ENCODE measurements at places on chromosomes 4 and X.

DNA sequence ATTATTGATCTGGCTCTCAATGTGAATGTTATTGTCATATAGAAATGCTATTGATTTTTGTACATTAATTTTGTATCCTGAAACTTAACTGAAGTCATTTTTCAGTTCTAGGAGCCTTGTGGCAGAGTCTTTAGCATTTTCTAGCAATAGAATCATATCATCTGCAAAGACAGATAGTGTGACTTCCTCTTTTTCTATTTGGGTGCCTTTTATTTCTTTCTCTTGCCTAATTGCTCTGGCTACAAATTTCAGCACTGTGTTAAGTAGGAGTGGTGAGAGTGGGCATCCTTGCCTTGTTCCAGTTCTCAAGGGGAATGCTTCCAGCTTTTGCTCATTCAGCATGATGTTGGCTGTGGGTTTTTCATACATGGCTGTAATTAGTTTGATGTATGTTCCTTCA, 102.7 kb downstream of the SH3BGRL start:
- no peak for DNase-seq

DNA sequence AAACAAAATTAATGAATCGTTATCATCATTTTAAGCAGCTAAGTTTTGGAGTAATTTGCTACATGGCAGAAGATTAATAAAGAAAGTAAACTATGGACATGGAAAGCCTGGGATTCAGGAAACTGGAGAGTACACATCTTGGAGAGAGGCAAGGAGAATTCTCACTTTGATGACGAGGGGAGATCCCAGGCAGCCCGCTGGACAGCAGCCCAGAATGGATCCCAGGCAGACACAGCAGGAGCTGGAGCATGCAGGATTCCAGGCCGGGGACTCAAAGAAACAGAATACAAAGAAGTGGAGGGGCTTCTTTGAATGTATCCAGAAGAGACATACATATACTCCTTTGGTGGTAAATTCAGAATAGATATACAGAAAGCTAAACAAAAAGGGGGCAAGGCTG, 118.0 kb upstream of the ATP6AP2 start:
- no peak for DNase-seq

- no peak for DNase-seq
Observed at GRCh38 chr4:14096396-14096965, 469.0 kb upstream of the BOD1L1 start.

DNA sequence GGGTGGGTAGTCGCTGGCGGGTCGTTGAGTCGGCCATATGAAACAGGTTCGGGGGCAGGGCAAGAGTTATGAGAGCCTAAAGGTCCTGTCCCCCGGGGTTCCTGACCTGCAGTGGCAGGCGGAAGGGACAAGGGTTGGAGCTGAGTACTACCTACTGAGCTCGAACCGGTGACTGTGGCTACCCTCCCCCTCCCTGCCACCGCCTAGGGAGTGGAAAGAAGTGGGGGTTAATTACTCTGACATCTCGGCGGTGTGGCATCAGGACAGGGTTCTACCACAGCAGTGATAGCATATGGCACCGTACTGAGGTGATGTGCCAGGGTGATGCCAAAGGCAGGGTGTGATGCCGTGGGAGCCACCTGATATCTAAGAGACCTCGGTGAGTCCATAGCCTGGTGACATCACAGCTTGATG, 307 bp downstream of the ATG4A start:
- peak; percentile 35 for DNase-seq

GRCh38 chrX:48541140-48541814, 1.8 kb downstream of the TBC1D25 start:
- DNase-seq, result no peak

- DNase-seq, result no peak
Observed at GRCh38 chr4:6960154-6960553, 50.5 kb downstream of the TBC1D14 start.

DNA sequence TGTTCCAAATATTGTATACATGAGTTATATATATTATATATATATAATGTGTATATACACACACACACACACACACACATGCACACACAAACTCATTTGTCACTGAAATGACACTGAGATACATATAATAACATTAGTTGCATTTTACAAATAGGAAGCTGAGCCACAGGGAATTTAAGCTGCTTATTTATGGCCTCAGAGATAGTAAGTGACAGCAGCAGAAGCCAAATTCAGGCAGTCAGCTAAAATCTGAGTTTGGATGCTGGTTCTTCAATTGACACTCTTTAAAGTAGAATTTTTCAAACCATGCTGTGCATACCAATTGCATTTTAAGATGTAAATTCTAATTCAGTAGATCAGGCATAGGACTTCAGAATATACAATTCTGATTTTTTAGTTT, 163.3 kb upstream of the CTSO start:
- no peak for DNase-seq

- no peak for DNase-seq
Observed at GRCh38 chrX:19040373-19040772, 56.5 kb upstream of the PHKA2 start.

DNA sequence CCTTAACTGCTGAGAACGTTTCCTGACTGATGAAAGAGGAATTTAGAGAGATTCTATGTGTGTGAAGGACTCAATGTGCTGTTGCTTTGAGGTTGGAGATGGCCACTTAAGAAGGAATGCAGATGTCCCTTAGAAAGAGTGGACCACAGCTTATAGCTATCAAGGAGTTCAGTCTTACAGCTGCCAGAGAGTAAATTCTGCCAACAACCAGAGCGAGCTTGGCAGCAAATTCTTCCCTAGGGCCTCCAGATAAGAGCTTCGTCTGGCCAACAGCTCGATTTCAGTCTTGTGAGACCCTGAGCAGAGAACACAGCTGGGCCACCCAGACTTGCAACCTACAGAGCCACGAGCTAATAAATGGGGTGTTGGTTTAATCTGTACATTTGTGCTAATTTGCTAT, 21.8 kb downstream of the MID1 start:
- no peak for DNase-seq

DNA sequence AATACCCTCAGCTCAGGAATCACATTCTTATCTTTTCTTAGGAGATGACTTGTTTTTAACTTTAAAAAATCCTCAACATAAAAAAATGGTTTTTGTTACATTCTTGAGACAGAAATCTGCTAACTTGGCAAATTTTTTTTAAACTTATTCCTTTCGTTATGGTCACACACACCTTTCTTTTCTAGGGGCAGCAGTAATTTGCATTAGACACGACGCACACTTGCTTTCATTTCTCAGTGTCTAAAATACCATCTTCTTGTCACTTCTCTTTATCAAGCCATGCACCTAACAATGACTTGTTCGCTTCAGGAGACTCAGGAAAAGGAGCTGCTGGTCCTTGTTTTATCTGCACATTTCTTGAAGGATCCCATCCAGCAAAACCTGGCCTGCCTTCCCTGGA, 112.6 kb upstream of the TBL1X start:
- DNase-seq, result no peak

DNA sequence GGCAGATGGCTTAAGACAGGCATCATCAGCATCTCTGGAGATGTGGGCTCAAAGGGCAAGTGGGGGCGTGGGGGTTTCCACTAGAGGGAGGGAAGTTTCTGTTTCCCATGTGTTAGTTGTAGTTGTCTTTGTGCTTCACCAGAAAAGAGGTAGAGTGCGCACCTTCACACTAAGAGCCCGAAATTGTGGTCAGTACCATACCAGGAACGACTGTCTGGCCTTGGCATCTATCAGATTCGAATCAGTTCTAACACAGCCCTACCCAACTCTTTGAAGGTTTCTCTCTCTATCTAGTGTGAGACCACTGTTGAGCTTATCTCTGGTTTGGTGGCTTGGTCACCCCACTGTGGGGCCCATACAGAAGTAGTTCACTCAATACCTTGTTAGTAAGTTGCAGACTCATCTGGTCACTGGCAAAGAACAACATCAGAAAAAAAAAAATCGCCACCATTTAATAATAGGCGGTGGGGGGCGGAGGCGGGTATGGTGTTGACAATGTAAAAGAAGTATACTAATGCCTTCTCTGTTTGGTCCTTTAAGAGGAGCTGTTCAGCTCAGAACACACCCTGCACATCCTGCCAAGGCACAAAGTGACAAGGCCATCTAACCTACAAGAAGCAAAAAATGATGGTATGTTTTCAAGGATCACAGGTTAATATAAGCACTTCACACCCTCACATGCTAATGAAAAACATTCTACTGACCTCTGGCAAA, 71.1 kb downstream of the NYX start:
- no peak for DNase-seq

GRCh38 chr4:77697860-77698590, 92.4 kb downstream of the CXCL13 start:
- DNase-seq, result peak; percentile 27

- DNase-seq, result no peak
Observed at GRCh38 chr4:115294717-115295116, 181.3 kb upstream of the NDST4 start.

- no peak for DNase-seq
Observed at GRCh38 chr4:38672397-38673129, 8.6 kb downstream of the KLF3 start.

DNA sequence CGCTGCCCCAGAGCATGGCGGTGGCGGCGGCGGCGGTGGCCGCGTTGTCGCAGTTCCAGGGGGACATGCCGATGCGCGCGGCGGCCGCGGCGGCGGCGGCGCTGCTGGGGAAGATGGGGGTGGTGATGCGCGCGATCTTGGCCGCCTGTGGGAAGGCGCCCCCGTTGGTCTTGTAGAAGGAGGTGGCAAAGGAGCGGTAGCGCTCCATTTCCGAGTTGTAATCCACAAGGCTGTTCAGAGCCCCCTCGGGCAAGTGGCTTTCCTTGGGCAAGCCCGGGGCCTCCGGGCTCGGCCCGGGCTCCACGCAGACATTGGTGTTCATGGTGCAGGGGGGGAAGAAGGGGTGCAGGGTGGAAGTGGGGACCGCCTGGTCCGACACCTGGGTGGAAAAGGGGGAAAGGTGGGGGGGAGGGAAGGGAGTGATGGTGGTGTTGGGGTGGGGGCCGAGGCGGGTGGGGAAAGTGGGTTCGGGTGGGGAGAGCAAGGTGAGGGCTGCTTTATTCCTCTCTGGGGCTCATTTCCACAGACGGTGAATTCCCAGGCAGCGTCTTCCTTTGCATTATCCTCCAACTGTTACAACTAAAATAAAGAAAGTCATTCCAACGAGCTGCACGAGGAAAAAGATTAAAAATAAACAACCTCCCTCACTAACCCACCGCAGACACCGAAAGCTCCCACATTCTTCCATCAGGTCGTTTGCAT, 3.1 kb downstream of the CXXC4 start:
- peak; percentile 42 for DNase-seq

- no peak for DNase-seq
Observed at GRCh38 chr4:10105421-10105820, 11.2 kb downstream of the WDR1 start.

DNA sequence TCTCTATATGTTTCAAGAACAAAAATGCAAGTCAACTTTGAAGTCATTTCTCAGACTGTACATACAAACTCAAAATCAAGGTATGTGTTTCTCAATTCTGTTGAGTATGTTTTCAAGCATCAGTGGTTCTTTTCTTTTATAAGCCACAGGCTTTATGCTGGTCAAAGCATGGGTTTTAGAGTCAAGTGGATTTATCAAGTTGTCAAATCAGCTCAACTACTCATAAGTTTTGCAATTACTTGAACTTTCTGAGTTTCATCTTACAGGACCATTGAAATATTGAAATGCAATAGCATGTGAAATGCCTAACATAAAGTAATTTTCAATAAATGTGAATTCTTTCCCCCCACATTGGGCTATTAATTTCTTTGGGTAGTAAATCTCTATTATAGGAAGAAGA, 239.9 kb upstream of the DKK2 start:
- DNase-seq, result no peak

GRCh38 chr4:2939383-2940243, 23.6 kb downstream of the NOP14 start:
- DNase-seq, result no peak

GRCh38 chr4:185127021-185127925, 15.8 kb upstream of the SLC25A4 start:
- no peak for DNase-seq

DNA sequence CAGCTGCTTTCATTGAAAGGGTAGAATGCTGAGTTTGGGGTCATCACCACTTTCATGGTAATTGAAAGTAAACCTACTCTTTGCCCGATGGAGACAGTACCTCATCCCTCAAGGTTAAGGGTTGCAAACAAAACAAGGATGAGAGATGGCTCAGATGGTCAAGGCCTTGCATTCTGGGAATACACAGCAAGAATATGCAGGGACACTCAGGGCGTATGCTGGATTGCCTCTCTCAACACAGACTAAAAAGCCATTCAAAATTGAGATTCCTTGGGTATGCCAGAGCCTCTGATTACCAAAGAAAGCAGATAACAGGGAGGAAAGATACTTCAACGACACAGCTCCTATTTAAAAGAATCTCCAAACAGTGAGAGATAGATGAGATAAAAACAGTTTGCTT, 310.4 kb downstream of the ARAP2 start:
- DNase-seq, result no peak

GRCh38 chrX:74422576-74423288, 1.4 kb downstream of the SLC16A2 start:
- DNase-seq, result peak; percentile 44

DNA sequence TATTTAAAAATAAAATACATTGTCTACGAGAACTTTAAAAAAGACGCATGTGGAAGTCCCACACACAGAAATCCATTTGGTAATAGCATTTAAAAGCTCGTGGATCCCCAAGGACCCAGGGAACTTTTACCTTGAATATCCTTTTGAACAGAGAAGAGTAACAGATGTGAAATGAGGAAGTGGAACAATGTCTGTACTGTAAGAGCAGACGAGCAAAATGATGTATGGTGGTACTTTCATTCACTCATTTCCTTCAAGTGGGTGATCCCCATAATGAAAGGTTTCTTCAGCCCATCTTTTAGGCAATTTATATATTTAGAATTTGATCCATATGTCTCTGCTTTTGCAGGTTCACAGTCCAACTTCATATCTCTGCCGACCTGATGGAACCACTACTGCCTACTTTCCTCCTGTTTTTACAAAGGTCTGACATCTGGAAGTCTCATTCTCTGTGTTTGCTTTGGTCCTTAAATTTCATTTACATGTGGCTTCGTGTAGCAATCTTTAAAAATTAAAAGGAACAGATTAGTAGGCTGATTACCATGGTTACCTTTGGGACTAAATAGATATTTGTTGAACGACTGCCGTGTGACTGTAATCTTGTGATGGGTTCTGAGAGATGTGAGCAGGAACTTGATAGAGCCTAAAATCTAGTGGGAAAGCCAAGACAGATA, 188.4 kb downstream of the PALLD start:
- DNase-seq, result no peak

DNA sequence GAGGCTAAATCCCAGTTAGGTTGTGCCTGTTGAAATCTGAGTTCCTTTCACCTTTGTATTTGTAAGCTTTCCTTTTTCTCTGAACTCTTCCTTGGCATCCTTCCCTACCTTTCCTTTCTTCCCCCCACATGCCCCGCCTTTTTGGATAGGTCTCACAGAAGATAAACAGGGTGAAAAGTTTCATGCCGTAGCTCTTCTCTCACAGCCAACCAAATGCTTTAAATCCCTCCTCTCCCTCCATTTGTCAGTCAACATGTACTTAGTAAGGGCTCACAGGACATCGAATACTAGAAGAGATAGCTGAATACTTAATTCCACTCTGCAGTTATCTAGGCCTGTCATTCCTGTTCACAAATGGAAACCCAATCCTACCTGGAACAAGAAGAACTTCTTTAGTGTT, 107.1 kb upstream of the BMPR1B start:
- no peak for DNase-seq

GRCh38 chr4:71538528-71538927, 199.7 kb downstream of the SLC4A4 start:
- DNase-seq, result no peak

GRCh38 chr4:140005699-140006098, 148.3 kb downstream of the MAML3 start:
- peak; percentile 72 for DNase-seq

- DNase-seq, result no peak
Observed at GRCh38 chr4:78735697-78736096, 40.5 kb upstream of the BMP2K start.
